ENCODE measurements at places on chromosomes 4 and X.
A peak's percentile ranks its signal among the peaks of the same experiment; 100 is the strongest.

GRCh38 chrX:68699960-68700746, 52.7 kb downstream of the STARD8 start:
- DNase-seq: no peak

GRCh38 chr4:185710487-185710995, 101.5 kb downstream of the SORBS2 start:
- no peak for DNase-seq

- no peak for DNase-seq
Observed at GRCh38 chr4:11367371-11367770, 61.3 kb downstream of the HS3ST1 start.

GRCh38 chr4:127219232-127219631, 413.5 kb upstream of the INTU start:
- no peak for DNase-seq

DNA sequence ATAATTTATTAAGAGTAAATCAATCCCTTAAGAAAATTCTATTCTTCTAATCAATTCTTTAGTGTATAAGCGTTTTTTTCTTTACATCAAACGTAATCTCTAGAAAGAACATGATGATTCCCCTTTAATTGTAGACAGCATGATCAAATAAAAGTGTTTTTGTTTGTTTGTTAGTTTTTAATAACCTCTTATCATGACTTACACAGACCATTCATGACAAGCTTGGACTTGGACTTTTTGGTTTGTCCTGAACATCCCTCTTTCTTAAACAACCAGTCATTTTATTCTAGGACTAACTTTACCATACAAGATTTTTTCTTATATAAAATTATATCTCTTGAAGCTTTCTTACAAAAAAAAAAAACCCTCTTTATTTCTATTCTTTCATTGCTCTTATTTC, 344.6 kb upstream of the SPOCK3 start:
- DNase-seq: no peak

DNA sequence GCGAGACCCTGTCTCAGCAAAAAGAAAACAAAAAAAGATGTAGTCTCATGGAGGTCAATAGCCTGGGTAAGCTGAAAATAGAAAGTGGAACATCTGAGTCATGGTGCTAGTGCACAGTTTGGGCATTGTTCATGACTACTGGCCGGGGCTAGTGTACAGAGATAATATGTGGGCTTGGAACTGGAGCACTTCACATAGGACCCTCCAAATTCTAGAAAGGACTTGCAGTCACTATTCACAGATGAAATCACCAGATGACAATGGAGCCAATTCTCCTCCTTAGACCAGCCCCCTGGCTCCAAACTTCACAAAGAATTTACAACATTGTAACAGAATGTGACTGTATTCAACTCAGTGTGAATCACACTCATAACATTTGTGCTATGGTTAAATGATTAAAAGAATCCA, 367.8 kb upstream of the SLC7A11 start:
- no peak for DNase-seq

GRCh38 chr4:110361921-110362320, 114.0 kb upstream of the ENPEP start:
- DNase-seq: no peak

DNA sequence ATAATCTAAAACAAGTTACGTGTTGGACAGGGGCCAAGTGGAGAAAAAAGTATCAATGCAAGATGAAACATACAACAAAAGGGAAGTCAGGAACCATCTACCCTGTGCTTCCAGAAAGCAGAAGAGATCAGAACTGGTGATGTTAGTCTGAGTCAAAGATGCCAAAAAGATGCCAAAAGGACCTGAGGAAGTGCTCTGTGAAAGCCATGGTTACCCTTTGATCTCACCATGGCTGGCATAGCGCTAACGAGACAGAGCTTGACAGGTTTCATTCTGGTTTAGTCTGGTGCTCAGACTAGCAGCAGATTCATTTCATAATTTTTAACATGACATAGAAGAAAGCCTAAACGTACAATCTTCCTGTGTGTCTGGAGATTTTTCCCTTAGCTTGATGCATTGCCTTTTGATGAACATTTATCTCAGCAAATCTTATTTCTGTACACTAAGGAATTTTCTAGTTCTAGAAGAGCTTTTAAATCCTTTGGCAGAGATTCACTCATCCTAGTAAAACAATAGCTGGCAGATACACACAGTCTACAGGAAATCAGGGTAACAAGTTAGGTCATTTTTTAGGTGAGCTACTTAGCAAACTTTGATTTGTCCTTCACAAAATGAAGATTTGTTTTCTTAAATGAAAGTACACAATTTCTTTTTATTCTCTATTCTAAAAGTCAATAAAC, 87.7 kb downstream of the COL25A1 start:
- no peak for DNase-seq

DNA sequence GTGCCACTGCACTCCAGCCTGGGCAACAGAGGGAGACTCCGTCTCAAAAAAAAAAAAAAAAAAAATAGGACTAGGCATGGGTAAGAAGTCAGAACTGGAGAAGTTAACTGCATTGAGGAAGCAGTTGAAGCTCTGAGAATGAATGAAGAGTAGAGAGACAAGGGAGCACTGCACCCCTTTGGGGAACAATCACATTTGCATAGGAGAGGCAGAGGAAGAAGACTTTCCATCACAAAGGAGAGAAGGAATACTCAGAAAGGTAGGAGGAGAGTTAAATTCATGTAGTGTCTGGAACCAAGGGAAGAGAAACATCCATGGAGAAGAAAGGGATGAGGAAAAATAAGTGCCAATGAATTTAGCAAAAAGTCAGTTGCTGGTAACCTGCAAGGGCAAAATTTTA, 72.4 kb downstream of the GPC3 start:
- DNase-seq: no peak

DNA sequence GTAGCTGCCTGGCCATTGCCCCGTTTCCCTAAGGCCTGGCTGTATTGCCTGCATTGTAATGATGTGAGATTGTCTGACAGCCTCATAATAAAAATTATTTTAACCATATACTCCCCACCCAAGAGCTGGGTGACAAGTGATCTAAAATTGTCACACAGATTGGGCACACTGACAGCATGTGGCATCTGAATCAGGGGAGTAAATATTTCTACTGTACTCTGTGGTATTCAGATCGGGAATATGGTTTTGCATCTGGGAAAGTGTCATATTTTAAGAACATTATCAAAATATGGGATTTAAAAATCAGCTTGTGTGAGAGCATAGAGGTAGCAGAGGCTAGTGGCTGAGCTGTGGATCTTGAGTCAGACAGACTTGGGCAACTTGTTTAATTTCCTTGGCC, 135.8 kb upstream of the PDLIM3 start:
- no peak for DNase-seq

GRCh38 chr4:152972821-152973628, 36.9 kb downstream of the FHDC1 start:
- DNase-seq: no peak

DNA sequence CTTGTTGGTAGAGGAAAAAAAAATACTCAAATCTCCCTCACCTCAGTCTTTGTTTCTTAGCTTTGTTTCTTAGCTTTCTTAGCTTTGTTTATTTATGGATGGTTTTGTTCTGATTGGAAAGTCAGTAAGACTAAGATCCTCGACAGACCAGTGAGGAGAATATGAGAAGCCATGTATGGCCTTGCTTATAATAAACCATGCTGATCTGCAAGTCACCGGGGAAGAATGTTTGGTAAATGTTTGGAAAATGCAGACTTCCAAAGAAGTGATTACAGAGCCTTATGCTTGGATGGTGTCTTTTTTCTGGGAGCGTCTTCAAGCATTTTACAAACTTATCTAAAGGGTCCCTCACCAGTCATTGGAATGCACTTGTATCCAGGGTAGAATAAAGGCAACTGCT, 90.1 kb upstream of the NOCT start:
- no peak for DNase-seq

DNA sequence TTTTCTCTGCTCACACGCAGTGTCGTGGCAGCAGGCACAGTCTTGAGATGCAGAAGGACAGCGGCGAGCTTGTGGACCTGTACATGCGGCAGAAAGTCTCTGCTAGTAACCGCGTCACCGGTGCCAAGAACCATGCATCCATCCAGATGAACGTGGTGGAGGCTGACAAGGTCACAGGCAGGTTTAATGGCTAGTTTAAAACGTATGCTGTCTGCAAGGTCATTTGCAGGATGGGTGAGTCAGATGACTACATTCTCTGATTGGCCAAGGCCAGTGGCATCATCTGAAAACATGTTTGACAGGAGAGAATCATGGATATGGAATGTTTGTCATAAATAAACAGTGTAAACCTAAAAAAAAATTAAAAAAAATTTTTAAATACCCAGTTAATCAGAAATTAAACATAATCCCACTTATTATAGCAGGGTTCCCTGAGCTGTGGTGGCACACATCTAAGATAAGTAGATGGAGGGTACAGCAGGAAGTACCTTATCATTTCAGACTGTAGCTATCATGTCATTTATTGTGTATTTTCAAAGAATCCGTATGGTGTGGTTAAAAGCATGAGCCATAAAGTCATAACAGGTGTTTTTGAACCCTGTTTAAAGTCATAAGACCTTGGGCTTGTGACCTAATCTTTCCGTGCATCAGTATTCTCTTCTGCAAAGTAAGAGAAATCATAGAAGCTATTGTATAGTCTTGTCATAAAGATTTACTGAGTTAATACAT, 7.5 kb upstream of the BMP2K start:
- DNase-seq: no peak

- DNase-seq: no peak
Observed at GRCh38 chr4:89497517-89498308, 190.1 kb upstream of the GPRIN3 start.

DNA sequence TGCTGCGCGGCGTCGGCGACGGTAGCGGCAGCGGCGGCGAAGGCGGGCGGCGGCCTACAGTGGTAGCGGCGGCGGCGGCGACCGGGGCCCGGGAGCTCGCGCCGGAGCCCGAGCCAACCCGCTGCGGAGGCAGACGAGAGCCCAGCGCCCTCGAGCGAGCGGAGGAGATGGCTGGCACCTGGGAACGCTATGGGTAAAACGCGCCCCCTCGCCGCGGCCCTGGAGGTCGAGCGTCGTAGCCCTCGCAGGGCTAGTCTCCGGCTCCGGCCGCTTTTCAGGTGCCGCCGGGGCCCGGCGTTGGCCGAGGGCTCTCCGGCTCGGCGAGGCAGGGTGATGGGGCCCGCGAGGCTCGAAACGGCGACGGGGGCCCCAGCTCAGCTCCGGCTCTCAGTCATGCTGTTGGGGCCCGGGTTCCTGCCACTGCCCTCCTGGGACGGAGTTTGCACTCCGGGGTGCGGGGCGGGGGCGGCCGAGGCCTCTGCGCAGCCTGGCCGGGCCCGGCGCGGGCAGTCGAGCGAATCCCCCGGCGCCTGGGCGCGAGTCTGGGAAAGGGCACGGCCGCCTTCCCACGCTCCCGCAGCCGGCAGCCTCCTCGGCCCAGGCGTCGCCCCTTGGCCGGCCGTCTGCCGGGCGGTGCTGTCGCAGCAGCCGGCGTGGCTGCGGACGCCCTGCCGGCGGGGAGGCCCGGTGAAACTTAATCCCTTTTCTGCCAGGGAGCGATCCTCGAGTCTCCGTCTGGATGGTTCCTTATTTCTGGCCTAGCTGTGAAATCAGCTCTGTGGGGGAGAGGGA, 768 bp downstream of the MID2 start:
- peak; percentile 1 for DNase-seq

DNA sequence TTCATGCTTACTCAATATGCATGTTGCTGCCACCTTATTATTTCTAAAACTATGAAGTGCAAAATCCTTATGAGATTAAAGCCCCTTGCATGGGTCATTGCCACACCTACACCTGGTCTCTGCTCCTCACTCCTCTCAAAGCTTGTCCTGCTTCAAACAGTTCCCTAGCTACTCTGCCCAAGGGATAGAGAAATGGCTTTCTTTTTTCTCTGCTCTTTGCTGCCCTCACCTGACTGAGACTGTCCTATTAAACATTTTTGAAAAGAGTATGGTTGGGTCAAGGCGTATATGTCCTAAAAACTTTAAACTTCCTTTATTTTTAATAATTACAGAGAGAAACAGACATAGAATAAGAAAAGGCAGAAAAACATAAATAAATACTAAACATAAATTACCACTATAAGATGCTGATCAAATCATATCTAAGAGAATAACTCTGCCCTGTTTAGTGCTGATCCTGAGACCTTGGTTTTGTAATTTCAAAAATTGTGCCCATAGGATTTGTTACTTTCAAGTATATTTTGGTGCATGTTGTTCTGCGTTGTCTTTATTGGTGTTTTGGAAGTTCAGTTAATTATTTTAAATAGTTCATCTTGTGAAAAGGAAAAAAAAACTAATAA, 704.9 kb upstream of the PABPC4L start:
- DNase-seq: no peak

GRCh38 chrX:8565729-8566128, 101.1 kb downstream of the VCX3B start:
- DNase-seq: no peak

DNA sequence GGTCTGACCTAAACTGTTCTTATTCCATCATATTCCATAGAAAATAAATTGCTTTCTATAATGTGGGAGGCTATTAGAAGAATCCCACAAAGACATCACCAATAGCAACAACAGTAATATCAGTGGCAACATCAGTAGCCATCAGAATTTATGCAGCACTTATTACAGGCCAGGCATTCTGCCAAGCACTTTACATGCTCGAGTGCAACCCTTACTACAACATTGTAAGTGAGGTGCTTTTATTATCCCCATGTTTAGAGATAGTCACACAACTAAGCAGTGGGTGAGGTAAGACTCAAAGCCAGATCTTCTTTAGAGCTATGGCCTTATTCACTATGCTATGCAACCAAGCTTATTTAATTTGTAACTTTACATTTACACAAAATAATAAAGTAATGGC, 317.1 kb upstream of the BMP3 start:
- no peak for DNase-seq

GRCh38 chr4:136867465-136867864, 664.8 kb downstream of the PCDH18 start:
- DNase-seq: no peak

GRCh38 chr4:30265716-30266115, 454.5 kb upstream of the PCDH7 start:
- DNase-seq: no peak

DNA sequence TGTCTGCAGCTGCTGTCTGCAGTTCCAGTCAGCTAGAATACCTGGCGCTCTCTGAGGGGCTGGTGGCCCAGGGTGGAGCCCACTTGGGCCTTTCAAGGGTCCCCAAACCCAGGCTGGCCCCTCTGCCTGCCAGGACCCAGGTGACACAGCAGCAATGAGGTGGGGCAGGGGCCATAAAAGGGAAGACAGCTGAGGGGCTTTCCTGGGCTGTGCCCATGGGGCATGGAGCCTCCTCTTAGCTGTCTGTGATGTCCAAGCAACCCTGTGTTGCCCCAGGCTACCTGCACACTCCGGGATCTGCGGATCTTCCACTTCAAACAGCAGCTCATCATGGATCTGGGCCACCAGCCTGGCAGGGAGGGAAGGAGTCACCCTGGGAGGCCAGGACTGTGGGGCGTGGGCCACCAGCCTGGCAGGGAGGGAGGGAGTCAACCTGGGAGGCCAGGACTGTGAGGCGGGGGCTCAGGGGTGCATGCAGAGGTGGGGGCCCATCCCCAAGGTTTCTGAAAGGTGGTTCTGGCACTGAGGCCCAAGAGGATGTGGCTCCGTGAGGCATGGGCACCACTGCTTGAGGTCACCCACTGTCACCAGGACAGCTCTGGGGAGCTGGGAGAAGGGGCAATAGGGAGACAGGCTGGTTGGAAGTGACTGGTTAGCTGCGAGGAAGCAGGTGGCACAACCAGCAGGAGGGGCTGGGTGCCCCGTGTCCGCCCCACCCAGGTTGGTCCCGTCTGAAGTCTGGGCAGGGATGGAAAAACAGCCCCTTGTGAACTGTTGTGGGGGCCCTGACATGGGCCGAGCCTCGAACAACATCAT, 16.3 kb downstream of the NAT8L start:
- DNase-seq: no peak

GRCh38 chr4:175807547-175807946, 4.5 kb downstream of the GPM6A start:
- DNase-seq: no peak
